ENCODE measurements at places on chromosomes 1 and 21. TPM values are rescaled to one million over a fixed set of nuclear protein-coding genes. Genes with fewer than 3 reads are reported as not detected.

FYB2 gene
- not detected for polyA plus RNA-seq

SLAMF9 gene
- not detected for polyA plus RNA-seq

LCE3D gene
- not detected for polyA plus RNA-seq

CLCN6 gene
- polyA plus RNA-seq = 9.0 TPM

AADACL4 gene
- not detected for polyA plus RNA-seq

DNA sequence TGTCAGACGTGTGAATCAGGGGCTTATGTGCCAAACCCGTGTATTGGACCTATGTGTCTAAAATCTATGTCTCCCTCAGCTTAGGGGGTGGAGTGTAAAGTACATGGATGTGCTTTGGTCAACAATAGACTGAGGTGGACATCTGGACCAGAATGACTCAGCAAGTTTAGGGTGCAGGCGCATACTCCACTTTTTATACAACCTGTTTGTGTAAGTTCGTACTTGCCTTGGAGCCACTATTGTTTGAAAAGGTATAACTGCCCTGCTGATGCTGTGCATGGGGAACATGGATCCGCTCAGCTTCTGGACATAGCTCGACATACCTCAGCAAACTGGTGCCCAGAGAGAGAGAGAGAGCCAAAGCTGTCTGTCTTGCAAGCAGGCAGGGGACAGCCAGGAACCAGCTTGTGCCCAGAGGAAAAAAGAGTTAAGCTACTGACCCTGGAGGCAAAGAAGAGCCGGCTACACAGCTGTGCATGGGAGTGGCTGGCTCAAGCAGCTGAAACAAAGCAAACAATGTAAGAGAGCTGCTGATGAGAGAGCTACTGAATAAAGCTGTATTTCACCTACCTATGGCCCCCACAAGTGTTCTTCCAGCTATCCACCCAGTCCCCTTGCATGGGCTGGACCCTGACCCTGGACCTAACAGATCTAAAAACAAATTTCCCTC lies 41.2 kb downstream of the GJA5 start:
- peaks cover 39% of the 10 kb centered on the region for H3K27me3 ChIP-seq
- no peak for DNase-seq
- peaks cover 10% of the 10 kb centered on the region for H3K4me1 ChIP-seq
- H3K27ac ChIP-seq = no peak overlapping the region
- H3K4me3 ChIP-seq = no peak overlapping the region

DNA sequence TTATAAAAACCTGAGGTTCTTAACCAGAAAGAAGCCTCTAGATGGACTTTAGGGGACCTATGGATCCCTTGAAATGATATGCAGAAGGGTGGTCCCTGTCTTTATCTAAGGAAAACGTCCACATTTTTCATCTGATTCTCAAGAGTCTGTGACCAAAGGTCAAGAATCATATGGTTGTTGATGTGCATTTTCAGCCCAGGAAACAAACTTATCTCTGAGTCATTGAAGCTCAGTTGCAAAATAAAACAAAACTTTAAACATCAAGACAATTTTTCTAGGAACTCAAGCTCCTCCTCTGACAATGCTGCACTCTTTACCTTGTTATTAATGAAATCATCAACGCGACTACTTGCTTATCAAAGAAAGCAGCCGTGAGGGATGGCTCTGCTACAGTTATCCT lies 83.3 kb downstream of the TIAM1 start:
- DNase-seq = no peak
- H3K36me3 ChIP-seq = no peaks in the 10 kb centered on the region
- H3K4me3 ChIP-seq = no peak overlapping the region
- H3K27ac ChIP-seq = no peak overlapping the region
- peaks cover 7% of the 10 kb centered on the region for H3K27me3 ChIP-seq

- no peak overlapping the region for H3K4me3 ChIP-seq
- peaks cover 9% of the 10 kb centered on the region for H3K36me3 ChIP-seq
- peaks cover 20% of the 10 kb centered on the region for H3K27me3 ChIP-seq
- H3K27ac ChIP-seq = peak overlapping the region; percentile 5
- DNase-seq = no peak
Measured at GRCh38 chr1:40944326-40944725, 35.2 kb upstream of the CTPS1 start.

GRCh38 chr1:175824079-175824478 lies 80.7 kb upstream of the TNR start:
- DNase-seq = no peak
- H3K4me1 ChIP-seq = no peaks in the 10 kb centered on the region
- no peak overlapping the region for H3K4me3 ChIP-seq
- peaks cover 19% of the 10 kb centered on the region for H3K27me3 ChIP-seq
- no peak overlapping the region for H3K27ac ChIP-seq

DNA sequence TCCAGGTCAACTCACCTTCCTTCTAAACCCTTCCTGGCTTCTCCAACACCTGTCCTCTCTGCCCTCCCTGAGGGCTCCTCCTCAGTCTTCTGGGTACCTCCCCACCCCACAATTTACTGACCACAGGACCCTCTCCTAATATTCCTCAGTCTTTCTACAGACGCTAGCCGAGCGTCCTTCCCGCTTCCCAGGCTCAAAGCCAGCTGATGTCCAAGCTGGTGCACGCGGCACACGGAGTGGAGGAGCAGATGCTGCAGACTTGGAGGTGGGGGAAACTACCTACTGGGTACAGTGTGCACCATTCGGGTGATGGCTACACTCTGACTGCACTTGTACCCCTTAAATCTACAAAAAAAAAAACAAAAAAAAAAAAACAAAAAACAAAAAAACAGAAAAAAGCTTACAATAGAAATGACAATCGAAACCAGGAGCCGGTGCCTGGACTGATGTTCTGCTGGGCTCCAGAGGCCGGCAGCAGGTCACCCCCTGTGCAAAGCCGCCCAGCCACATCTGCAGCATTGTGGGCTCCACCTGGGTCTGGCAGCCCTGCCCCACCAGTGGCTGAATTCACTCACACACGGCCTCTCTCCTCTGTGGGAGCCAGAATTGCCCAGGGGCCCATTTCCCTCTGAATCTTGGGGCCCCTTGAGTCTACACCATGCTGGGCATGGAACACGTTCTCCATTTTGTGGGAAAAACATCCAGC lies 7.0 kb downstream of the TRIM11 start:
- H3K4me1 ChIP-seq = peaks cover 28% of the 10 kb centered on the region
- H3K27ac ChIP-seq = no peak overlapping the region
- no peak for DNase-seq
- H3K4me3 ChIP-seq = no peak overlapping the region
- no peaks in the 10 kb centered on the region for H3K27me3 ChIP-seq

DNA sequence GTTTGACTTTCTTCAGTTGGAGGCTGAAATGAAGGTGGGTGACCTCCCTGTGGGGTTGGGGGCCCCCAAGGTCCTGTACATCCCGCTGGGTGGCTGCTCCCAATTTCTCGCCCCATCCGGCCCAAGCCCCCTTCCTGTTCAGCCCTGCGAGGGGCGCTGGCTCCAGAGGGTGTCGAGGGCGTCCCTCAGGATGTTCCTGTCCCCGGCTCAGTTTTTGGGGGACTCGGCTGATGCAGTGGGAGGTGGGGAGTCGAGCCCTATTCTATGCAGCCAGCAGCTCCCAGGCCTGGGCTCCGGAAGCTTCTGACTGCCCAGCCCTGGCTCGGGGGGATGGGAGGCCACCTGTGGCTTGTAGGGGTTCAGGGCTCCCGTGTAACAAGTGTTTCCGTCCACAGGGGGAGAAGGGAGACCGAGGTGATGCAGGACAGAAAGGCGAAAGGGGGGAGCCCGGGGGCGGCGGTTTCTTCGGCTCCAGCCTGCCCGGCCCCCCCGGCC lies 38.2 kb downstream of the SLC19A1 start:
- no peak for DNase-seq
- no peaks in the 10 kb centered on the region for H3K27me3 ChIP-seq
- peak overlapping the region; percentile 53 for H3K27ac ChIP-seq
- H3K4me3 ChIP-seq = no peak overlapping the region

GRCh38 chr1:110726755-110727154 lies 52.0 kb upstream of the KCNA3 start:
- peak; percentile 24 for DNase-seq
- peaks cover 22% of the 10 kb centered on the region for H3K4me1 ChIP-seq
- H3K27ac ChIP-seq = peak overlapping the region; percentile 43
- peak overlapping the region; percentile 69 for H3K4me3 ChIP-seq

DNA sequence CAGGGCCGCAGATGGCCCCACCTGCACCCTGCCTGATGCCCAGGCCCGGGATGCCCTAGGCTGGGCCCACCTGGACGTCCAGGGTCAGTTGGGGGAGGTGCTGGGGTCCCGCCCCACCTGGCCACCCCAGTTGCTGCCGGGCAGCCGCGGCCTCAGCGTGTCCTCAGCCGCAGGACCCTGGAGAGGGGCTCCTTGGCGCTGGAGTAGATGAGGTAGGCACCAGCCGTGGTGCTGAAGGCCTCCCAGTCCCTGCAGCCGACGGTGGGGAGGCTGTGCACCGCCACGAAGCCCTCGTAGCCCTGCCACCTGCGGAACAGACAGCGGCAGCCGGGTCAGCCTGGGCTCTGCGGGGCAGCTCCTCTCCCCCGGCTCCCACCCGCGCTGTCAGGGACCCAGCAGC lies 40.4 kb downstream of the KRTAP10-1 start:
- H3K4me1 ChIP-seq = peaks cover 14% of the 10 kb centered on the region
- no peak overlapping the region for H3K27ac ChIP-seq
- H3K4me3 ChIP-seq = no peak overlapping the region
- H3K27me3 ChIP-seq = peaks cover 18% of the 10 kb centered on the region
- DNase-seq = no peak

Data from naive B cell (primary cell).